Activated T-cell treated with anti-CD3 and anti-CD28 coated beads, Interleukin-2, amount 50 U/mL, for 48 hours (primary cell): ENCODE measurements at places on chromosomes 11 and 22.

GRCh38 chr11:34147581-34147980 lies 42.2 kb downstream of the NAT10 start:
- no peak for DNase-seq

DNA sequence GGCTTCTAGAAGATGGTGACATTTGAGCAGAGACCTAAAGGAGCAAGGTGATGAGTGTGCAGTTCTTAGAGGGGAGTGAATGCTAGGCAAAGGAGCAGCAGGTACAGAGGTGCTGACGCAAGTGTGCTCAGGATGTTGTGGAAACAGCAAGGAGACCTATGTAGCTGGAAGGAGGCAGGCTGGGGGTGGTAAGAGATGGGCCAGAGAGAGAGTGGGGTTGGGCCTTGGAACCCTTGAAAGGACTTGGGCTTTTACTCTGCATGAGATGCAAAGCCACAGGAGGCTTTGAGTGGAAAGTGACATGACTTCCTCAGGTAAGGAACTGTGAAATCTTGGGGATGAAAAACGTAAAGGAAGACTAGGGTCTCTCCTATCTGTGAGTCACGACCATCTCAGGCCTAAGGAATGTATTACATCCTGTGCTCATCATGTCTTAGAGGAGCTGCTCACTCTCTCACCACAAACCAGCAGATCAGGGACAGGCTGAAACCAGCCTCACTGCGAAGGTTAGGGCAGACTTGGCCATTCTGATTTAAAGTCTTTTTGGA lies 65.4 kb downstream of the MICAL2 start:
- peak; percentile 73 for DNase-seq

DNA sequence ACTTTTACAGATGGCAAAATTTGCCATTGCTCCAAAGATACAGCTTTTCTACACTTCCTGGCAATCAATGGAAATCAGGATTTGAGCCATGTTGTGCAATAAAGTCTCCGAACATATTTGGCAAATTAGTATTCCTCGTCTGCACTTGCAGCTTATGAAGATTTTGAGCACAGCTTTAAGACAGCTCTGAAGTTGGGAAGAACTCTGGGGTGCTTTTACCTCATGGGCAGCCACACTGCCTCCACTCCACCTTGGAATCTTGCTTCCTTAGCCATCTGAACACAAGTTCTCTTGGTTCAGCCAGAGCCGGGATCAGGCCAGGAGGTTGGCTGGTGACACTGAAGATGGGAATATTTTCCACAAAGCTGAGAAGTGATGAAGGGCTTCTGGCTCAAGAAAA lies 191.2 kb downstream of the CWF19L2 start:
- no peak for DNase-seq

- no peak for DNase-seq
Observed at GRCh38 chr11:35683728-35684339, 21.3 kb downstream of the TRIM44 start.

- no peak for DNase-seq
Observed at GRCh38 chr11:20116825-20117224, 43.5 kb downstream of the DBX1 start.

GRCh38 chr22:48104102-48104738 lies 1341.8 kb downstream of the TBC1D22A start:
- peak; percentile 6 for DNase-seq

DNA sequence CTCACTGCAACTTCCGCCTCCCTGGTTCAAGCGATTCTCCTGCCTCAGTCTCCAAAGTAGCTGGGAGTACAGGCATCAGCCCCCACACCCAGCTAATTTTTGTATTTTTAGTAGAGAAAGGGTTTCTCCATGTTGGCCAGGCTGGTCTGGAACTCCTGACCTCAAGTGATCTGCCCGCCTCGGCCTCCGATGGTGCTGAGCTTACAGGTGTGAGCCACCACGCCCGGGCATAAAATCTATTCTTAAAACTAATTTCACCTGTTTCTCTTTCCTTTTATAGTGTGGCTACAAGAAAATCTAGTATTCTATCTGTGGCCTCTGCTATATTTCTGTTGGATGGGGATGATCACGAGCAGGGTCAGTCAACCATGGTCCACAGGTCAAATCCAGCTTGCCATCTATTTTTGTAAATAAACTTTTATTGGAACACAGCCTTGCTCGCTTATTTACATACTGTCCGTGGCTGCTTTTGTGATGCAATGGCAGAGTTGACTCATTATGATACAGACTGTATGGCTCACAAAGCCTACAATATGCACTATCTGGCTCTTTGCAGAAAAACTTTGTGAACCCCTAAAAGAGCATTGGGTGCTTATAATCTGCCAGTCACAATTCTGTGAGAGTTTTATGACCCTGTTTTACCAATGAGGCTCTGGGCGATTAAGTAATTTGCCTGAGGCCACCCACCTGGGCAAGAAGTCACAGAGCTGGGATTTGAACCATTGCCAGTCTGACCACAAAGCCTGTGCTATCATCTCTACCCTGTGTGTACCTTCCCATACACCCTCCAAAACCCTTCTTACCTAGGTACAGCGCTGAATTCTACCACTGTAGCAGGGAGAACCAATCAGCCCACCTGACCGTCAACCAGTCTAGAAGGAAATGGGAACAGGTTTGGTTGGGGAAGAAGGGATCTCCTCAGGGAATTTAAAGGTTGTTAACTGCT lies 28.3 kb downstream of the SLC1A2 start:
- DNase-seq: peak; percentile 49

DNA sequence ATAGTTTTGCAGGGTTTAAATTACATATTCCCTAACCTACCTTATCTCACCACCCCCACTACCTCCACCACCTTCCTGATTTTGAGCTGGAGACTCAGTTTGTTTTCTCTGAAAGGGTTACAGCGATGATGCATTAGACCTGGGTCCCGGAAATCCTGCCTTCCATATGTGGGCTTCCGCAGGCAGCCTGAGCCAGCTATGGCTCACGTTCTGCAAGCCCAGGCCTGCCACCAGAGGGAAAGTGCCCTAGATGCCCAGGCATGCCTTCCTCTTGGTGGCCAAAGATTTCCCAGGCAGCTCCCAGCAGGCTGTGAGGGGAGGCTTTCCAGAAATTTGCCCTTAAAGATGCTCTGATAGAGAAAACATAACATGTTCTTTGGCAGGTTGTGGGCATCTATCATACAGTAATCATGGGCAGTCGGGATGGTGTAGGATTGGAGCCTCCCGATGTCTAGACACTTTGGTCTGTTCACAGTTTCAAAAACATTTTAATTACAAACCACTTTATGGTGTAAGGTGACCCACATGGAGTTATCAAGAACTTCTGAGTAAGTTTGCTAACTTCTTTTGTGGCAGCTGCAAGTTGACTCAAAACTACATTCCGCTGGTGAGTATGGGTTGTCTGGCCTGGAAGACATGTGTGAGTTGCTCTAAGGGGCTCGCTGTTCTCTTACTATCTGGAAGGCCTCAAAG lies 79.3 kb downstream of the MICAL2 start:
- DNase-seq: peak; percentile 68

DNA sequence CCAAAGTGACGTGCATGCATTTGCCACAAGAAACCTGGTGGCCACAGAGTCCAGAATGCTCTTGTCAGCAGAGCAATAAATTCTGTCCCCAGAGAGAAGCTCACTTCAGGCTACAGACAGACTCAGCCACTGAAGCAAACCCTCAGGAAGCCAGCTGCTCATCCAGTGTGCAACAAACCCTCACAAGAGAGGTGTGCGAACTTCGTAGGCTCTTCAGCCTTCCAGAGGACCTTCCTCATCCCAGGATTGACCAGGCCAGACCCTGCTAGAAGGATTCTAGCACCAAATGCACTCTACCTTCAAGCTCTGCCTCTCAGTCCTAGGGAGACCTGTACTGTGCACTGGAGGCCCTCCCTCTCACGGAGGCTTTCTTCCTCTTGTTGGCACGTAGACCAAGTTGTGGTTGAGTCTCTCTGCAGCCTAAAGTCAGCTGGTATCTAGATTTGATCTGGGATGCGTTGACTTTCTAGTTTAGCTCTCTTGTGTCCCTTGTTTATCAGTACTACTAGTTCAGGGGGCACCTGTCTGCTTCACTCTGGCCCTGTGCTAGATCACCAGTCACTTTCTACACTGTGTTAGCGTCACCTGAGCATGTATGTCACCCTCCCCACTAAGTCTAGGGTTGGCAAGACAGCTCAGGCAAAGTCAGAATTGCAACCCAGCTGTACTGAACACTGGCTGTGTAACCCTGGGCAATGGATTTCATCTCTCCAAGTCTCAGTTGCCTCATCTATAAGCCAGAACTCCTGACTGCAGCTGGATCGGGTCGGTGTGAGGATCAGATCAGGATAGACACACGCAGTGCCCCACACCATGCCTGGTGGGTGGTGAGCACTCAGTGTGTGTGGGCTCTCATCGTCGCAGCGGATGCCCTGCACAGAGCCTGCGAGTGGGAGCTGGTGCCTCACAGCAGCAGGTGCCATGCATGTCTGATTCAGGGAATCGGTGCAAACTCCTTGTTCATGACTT lies 22.1 kb upstream of the TMPRSS13 start:
- DNase-seq: peak; percentile 61

DNA sequence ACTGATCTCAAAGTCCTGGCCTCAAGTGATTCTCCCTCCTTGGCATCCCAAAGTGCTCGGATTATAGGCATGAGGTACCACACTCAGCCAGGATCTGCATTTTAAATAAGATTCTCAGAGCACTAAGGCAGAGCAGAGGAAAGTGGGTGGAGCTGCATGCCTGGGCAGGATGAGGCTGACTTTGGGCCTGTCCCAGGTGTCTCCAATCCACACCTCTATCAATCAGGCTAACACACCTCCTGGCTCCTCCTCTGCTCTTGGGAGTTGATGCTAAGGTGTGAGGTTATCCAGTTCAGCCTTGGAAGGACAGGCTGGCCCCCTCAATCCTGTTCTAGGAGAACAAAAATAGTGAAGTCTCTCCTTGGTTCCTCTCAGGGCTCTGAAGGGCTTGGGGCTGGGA lies 30.2 kb upstream of the P2RY2 start:
- DNase-seq: no peak

GRCh38 chr11:102111011-102111786 lies 952 bp downstream of the YAP1 start:
- DNase-seq: peak; percentile 44

GRCh38 chr22:39264349-39265038 lies 19.7 kb upstream of the PDGFB start:
- no peak for DNase-seq

- no peak for DNase-seq
Observed at GRCh38 chr11:68158580-68158979, 37.4 kb upstream of the CHKA start.

GRCh38 chr22:26168939-26169314 lies 335 bp upstream of the SEZ6L start:
- DNase-seq: no peak

GRCh38 chr11:88520391-88520790 lies 182.9 kb upstream of the CTSC start:
- no peak for DNase-seq

GRCh38 chr11:72475381-72475780 lies 41.0 kb upstream of the CLPB start:
- no peak for DNase-seq

- no peak for DNase-seq
Observed at GRCh38 chr11:15761235-15761634, 595.1 kb downstream of the SOX6 start.

- DNase-seq: no peak
Observed at GRCh38 chr11:16897470-16898061, 116.6 kb downstream of the PLEKHA7 start.

GRCh38 chr22:28230671-28231070 lies 311.6 kb upstream of the PITPNB start:
- DNase-seq: no peak

GRCh38 chr11:109978895-109979294 lies 114.3 kb upstream of the ZC3H12C start:
- DNase-seq: no peak

DNA sequence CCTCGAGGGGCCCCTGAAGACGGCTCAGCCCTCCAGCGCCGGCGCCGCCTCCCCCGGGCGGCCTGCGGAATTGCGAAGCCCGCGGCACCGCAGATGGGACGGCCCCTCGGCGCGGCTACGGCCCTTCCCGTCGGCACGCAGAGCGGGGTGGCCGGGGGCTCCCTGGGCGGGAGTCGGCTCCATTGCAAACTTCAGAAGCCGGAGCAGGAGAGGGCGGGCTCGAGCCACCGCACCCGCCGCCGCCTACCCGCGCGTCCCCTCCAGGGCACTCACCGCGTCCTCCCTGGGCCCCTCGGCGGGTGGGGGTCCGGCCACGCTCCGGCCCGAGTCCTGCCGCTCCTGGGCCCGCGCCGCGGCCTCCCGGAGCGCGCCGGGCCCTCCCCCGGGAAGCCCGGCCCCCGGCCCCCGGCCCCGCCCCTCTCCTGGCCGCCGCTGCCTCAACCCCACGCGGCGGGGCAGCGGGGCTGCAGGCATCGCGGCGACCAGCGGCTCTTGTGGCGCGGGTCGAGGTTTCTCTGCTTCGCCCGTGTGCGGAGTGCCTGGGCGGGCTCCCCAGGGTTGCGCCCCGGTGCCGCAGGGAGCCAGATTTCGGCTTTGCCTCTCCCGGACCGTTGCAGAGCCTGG lies at the start of gene PACSIN3:
Gene PACSIN3 (minus strand): TSS at position 359 of the 624 bp plus-strand sequence. CDS start 3,707 bp downstream, outside the sequence.
- peak; percentile 59 for DNase-seq

GRCh38 chr11:103736315-103737036 lies 300.0 kb upstream of the DDI1 start:
- DNase-seq: no peak

- peak; percentile 44 for DNase-seq
Observed at GRCh38 chr22:45441138-45441537, 27.6 kb downstream of the RIBC2 start.

DNA sequence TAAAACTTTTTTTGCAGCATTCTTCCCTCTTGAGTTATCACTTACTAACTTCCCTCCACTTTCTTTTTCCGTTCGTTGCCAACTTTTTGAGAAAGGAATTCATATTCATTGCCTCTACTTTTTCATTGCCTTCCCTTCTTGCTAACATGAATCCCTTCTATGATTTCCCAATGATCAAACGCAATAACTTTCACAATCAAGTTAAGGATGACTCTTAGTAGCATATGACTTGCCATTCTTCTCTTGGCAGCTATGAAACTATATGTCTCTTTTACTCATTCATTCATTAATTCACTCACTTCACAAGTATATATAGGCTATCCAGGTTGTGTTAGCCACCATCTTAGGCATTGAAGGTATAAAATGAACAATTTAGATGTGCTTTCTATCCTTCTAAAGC lies 16.6 kb upstream of the ARHGAP20 start:
- DNase-seq: no peak

GRCh38 chr11:72233056-72233772 lies 8.6 kb downstream of the INPPL1 start:
- no peak for DNase-seq
